ENCODE measurements at places on chromosomes 3 and 15.

GRCh38 chr3:89787485-89787884, 680.1 kb downstream of the EPHA3 start:
- DNase-seq = no peak

DNA sequence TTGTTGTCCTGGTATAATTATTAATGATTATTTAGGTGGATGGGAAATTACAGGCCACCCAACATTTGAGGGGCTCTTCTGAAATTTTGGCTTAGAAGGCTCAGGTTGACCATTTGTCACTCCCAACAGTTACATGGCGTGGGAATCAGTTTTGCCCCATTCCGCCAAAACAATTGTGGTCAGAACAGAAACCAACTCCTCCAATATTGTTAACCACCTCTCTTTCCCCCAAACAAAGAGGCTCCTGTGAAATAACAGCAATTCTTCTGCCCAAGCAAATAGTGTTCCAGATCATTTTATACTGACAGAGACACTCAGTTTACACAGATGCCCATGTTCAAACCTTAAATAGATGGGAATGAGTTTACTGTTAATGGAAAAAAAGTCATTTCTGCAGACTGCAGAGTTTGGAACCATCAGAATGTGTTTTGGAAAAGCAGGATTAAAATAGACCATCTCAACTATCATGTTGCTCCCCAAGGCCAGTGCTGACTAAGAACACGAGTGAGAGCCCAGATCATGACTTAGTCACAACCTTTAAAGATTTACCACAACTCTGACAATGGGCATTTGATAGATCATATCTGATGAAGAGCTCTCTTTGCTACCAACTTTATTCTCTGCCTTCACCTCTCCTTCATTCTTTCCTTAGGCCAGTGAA, 102.1 kb downstream of the DUT start:
- DNase-seq = no peak

GRCh38 chr15:87610366-87610765, 646.2 kb downstream of the NTRK3 start:
- DNase-seq = no peak

DNA sequence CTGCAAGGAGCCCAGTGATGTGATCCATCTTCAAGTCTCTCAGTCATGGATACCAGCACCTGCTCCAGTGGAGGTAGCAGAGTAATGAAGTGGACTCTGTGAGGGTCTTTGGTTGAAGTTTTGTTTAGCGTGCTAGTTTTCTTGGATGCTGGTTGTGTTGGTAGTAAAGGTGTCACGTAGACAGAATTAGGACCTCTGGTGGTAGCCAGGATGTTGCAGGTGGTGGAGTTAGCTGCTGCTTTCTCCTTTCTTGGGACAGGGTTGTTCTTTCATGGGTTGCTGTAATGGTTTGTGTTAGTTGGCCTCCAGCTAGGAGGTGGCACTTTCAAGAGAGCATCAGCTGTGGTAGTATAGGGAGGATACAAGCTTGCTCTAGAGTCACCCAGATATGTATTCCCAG, 125.2 kb downstream of the ANXA2 start:
- no peak for DNase-seq

GRCh38 chr3:40323946-40324345, 14.4 kb downstream of the EIF1B start:
- DNase-seq = no peak

- no peak for DNase-seq
Measured at GRCh38 chr15:60563539-60564404, 84.8 kb upstream of the ICE2 start.

DNA sequence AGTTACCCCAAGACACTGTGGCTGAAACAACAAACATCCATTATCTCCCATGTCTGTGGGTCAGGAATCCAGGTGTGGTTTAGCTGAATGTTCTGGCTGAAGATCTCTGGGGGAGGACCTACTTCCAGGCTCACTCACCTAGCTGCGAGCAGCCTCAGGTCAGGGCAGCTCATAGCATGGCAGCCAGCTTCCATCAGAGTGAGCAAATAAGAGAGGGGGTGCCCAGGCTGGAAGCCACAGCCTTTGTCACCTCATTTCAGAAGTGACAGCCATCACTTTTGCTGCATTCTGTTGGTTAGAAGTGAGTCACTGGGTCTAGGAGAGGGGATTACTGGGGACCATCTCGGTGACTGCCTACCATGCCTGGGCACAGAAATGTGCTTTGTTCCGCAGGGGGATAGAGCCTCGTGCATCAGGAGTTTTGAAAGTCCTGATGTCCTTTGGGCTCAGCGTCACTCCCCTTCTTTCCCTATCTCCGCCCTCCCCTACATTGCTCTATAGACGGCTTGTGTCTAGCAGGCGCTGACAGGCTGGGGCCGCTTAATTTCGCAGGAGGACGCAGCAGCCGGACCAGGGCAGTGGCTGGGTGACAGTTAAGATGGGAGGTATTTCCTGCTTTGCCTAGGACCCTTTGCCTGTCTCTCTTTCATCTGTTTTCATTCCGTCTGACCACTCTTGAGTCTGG, 25.4 kb downstream of the TGM4 start:
- no peak for DNase-seq

DNA sequence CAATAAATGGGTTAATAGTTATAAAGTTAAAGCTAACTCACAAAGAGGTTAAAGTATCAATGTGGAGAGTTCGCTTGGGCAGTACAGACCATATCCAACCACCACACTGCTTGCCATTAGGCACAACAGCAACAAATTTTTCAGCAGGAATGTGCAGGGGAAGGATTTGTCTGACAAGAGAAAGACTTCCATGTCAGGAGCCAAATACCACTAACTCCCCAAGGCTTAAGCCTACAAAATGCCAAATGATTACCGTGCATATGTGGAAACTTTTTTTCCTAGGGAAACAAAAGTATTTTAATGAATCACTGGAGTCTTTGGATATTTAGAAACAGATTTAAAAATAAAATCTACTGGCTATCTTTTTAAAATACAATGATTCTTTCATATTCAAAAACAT, 8.1 kb downstream of the VGLL3 start:
- no peak for DNase-seq

DNA sequence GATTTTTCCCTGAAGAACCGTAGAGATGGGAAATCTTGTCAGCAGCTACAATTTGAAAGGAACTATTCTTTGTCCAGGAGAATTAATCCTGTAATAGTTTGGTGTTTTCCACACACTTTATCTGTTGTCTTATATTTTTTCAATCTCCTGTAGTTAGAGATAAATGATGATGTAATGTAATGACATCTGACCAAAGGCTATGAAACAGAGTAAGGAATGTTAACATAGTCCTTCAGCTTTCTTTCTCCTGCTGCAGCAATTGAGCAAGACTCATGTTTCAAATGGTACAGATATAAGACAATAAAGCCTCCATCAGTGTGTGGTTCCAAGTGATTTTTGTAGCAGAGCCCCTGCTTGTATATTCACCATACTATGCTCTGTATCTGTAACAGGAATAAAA, 1028.4 kb downstream of the SI start:
- no peak for DNase-seq

DNA sequence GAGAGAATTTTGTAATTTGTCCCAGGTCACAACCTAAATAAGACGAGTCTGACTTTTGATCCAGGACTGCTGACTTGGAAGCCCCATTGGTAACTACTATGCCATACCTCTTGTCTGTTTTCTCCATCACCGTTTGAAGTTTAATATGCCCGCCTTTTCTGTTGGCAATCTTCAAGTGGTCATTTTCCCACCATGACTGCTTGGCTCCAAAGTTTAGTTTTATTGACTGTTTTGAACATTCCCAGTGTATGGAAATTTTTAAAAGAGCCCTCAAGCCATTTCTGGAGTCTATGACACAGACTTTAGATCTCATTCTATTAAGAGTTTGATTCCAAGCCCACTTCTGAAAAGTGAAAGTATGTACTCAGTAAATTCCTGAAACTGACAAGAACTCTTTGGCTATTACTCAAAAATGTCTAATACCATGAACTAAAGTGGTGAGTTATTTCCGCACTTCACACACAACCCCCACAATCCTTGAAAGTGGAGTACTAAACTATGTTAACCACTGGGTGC, 136.7 kb upstream of the ADAMTS9 start:
- no peak for DNase-seq

DNA sequence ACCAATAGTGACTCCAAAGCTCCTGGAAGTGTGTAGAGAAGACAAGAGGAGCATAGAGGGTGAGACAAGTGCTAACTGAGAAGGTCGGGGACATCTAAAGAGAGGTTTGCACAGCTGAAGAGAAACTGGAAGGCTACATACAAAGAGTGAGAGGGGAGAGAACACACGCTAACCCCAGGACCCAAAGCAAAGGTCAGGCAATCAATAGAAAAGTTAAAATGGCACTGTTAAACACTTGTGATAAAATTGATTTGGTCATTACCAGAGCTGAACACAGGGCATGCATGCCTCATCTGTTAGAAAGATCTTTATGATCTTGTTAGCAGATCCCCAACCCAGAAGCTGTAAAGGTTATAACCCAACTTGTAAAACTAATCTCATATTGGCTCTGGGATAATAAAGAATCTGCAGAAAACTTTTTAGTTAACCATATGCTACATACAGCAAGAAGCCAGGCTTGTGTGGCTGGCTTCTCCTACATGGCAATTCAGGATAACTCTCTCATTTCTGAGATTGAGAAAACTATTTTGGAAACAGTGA, 212.6 kb upstream of the ICE2 start:
- no peak for DNase-seq

DNA sequence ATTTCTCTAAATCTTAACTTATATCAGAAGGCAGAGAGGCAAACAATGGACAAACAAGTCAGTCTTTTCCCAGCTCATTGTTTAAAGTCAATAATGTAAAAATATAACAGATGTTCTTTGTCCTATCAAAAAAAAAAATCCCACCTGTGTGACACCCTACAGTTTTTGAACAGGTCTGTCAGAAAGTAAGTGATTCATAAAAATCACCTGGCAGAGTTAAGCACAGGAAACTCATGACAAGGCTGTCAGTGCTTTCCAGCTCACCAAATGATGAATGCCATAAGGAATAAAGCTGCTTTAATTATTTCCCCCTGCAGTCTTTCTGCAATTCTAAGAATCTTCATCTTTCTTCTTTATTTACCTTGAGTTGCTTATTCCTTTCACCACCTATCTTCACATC, 30.3 kb downstream of the ROBO1 start:
- DNase-seq = no peak

GRCh38 chr3:50111757-50112156, 23.0 kb downstream of the RBM5 start:
- DNase-seq = no peak

GRCh38 chr3:195260280-195260905, 10.6 kb downstream of the XXYLT1 start:
- DNase-seq = no peak

GRCh38 chr3:42489937-42490227, 12.6 kb upstream of the VIPR1 start:
- DNase-seq = no peak

Data from stimulated activated CD4-positive, alpha-beta T cell treated with anti-CD3 and anti-CD28 coated beads, Interleukin-4, amount 100 ng/mL, for 24 hours (primary cell).